ENCODE measurements at places on chromosomes 7 and 10. TPM values are rescaled to one million over a fixed set of nuclear protein-coding genes. Genes with fewer than 3 reads are reported as not detected.

PLXNA4 gene
- 2.9 TPM for total RNA-seq

TWIST1 gene
- 2.5 TPM for total RNA-seq

GRCh38 chr7:28243861-28244260 is 63.3 kb upstream of the JAZF1 start:
- no peak overlapping the region for H3K27ac ChIP-seq
- no peak overlapping the region for H3K4me3 ChIP-seq
- no peaks in the 10 kb centered on the region for H3K36me3 ChIP-seq
- no peak for DNase-seq
- no peaks in the 10 kb centered on the region for H3K4me1 ChIP-seq
- no peaks in the 10 kb centered on the region for H3K27me3 ChIP-seq

GRCh38 chr10:32995751-32996150 is 37.7 kb upstream of the ITGB1 start:
- H3K4me3 ChIP-seq: no peak overlapping the region
- H3K36me3 ChIP-seq: no peaks in the 10 kb centered on the region
- DNase-seq: no peak
- H3K4me1 ChIP-seq: peaks cover 10% of the 10 kb centered on the region
- no peaks in the 10 kb centered on the region for H3K27me3 ChIP-seq

ZEB1 gene
- total RNA-seq: 17.1 TPM

DNA sequence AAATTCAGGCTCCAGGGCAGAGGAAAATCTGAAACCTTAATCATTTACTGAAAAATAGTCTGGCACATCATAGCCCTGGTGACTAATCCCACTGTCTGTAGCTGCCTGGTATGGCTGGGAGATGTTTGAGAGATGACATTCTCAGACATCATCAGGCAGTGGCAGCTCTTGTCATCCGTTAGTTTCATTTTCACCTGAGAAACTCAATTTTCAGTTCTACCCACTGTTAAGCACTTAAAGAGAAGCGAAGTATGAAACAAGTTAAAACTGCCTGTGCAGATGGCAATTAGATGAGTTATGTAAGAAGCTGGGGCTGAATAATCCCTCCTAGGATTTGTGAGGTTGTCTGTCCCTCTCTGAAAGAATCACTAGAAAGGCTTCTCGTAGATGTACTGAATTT is 150.2 kb downstream of the NSUN6 start:
- no peak overlapping the region for H3K4me3 ChIP-seq
- H3K27me3 ChIP-seq: no peaks in the 10 kb centered on the region
- no peaks in the 10 kb centered on the region for H3K4me1 ChIP-seq
- no peak overlapping the region for H3K27ac ChIP-seq
- no peaks in the 10 kb centered on the region for H3K36me3 ChIP-seq

TCAF2 gene
- total RNA-seq: 14.4 TPM

SCD gene
- total RNA-seq: 46.7 TPM

PIK3AP1 gene
- 7.6 TPM for total RNA-seq

GRCh38 chr7:1912593-1913465 is 242.8 kb downstream of the ELFN1 start:
- no peaks in the 10 kb centered on the region for H3K4me1 ChIP-seq
- DNase-seq: no peak
- H3K27ac ChIP-seq: no peak overlapping the region
- H3K27me3 ChIP-seq: no peaks in the 10 kb centered on the region
- no peaks in the 10 kb centered on the region for H3K36me3 ChIP-seq

DNA sequence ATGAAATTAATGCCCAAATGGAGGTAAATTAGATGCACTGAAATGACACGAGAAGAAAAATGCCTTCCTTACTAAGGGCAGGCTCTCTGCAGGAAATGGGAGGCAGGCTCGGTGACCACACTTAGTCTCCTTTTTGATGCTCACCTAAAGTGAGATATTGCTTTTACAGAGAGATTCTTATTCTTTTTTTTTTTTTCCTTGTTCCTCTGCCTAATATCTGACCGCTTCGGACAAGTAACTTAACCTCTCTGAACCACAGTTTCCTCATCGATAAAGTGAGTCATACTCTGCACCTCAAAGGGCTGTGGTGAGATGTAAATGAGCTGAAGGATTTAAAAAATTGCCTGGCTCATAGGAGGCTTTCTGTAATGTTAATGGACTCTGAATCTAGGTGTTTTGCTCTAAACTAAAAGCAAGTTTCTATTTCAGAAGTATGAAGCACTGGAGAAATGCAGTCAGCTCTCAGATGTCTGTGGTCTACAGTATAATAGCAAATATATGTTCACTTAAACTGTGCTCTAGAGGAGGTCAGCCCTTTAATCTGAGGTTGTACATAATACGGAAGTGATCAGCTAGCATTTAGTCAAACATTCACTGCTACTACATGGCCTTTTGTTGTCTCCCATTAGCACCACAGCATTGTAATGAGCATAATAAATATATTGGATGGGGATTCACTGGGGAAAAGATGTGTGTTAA is 23.2 kb downstream of the NKX2-3 start:
- DNase-seq: no peak
- no peak overlapping the region for H3K27ac ChIP-seq
- no peaks in the 10 kb centered on the region for H3K36me3 ChIP-seq
- H3K27me3 ChIP-seq: peaks cover 68% of the 10 kb centered on the region

GRCh38 chr10:123651421-123652047 is 14.6 kb upstream of the GPR26 start:
- DNase-seq: no peak
- no peaks in the 10 kb centered on the region for H3K4me1 ChIP-seq
- H3K27ac ChIP-seq: no peak overlapping the region

DNA sequence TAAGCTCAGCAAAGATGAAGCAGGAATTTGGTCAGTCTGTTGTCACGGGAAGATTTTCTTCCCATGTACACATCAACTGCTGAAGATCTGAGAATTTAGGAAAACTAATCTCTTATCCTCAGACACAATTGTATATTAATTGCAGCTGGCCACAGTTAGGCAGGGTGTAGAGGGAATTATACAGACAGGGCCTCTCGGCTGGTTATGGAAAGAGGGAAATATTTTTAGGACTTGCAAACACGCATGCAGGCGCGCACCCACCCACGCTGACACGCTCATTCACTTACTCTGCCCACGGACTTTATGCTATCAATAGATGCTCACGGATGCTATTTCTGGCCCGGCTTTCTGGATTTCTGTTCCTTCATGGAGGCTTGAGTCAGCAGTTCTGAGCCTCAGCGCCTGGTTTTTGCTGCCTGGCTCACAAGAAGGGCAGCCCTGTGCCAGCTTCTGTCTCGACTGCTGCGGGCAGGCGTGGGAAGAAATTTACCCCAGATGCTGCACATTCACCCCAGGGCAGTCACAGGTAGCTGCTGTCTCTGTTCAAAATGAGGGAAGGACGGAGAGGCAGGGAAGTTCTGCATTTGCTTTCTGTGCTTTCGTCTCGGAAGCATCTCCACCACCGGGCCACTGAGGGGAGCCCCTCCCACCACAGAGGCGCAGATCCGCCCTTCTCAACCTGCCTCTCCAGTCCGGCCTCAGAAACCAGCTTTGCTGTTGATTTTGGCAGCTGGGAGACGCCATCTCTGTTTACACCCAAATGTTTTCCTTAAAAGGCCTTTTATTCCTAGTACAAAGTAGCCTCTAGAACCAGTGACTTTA is 116.3 kb upstream of the BTBD16 start:
- no peaks in the 10 kb centered on the region for H3K36me3 ChIP-seq
- H3K27ac ChIP-seq: peak overlapping the region; percentile 72
- DNase-seq: no peak
- H3K27me3 ChIP-seq: no peaks in the 10 kb centered on the region
- peak overlapping the region; percentile 6 for H3K4me3 ChIP-seq
- H3K4me1 ChIP-seq: peaks cover 68% of the 10 kb centered on the region

CPA1 gene
- not detected for total RNA-seq

PRRT4 gene
- 1.9 TPM for total RNA-seq

- no peak overlapping the region for H3K4me3 ChIP-seq
- no peak for DNase-seq
- no peak overlapping the region for H3K27ac ChIP-seq
- H3K4me1 ChIP-seq: no peaks in the 10 kb centered on the region
- no peaks in the 10 kb centered on the region for H3K27me3 ChIP-seq
These were observed 11.3 kb upstream of the STMP1 start for GRCh38 chr7:135650831-135651573.

GRCh38 chr10:14660831-14661230 is 113.9 kb downstream of the FAM107B start:
- H3K36me3 ChIP-seq: no peaks in the 10 kb centered on the region
- no peak overlapping the region for H3K4me3 ChIP-seq
- DNase-seq: no peak
- H3K27ac ChIP-seq: no peak overlapping the region

GRCh38 chr10:102150970-102151773 is 1.0 kb upstream of the NOLC1 start:
- peak overlapping the region; percentile 75 for H3K4me3 ChIP-seq
- no peaks in the 10 kb centered on the region for H3K27me3 ChIP-seq
- no peak for DNase-seq
- peaks cover 17% of the 10 kb centered on the region for H3K4me1 ChIP-seq
- H3K27ac ChIP-seq: peak overlapping the region; percentile 84

DNA sequence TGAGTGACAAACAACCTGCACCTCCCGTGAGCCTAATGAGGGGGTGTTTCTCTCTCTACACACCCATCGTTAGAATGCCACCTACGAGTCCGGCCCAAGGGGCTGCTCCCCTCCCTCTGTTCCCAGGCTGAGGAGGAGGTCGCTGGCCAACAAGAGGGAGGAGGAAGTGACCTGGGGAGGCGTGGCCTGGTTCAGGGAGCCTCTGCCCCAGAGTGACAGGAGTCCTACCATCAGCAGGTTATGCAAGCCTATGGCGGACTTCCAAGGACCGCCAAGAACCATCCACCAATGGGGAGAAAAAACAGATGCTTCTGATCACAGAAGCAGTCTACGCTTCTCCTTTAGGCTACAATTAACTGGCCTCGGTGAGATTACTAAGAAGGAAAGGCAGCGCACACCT is 12.3 kb upstream of the EGFR start:
- H3K27ac ChIP-seq: no peak overlapping the region
- H3K36me3 ChIP-seq: no peaks in the 10 kb centered on the region
- DNase-seq: no peak

FAM241B gene
- 1.3 TPM for total RNA-seq

JCAD gene
- total RNA-seq: 2.9 TPM

GPR22 gene
- total RNA-seq: not detected

HYAL4 gene
- not detected for total RNA-seq

IGF2BP3 gene
- total RNA-seq: 6.6 TPM

CPN1 gene
- not detected for total RNA-seq

GRCh38 chr10:112996462-112996861 is 46.4 kb downstream of the TCF7L2 start:
- no peak overlapping the region for H3K27ac ChIP-seq
- peaks cover 6% of the 10 kb centered on the region for H3K4me1 ChIP-seq
- H3K4me3 ChIP-seq: no peak overlapping the region
- no peaks in the 10 kb centered on the region for H3K36me3 ChIP-seq
- H3K27me3 ChIP-seq: no peaks in the 10 kb centered on the region

DNA sequence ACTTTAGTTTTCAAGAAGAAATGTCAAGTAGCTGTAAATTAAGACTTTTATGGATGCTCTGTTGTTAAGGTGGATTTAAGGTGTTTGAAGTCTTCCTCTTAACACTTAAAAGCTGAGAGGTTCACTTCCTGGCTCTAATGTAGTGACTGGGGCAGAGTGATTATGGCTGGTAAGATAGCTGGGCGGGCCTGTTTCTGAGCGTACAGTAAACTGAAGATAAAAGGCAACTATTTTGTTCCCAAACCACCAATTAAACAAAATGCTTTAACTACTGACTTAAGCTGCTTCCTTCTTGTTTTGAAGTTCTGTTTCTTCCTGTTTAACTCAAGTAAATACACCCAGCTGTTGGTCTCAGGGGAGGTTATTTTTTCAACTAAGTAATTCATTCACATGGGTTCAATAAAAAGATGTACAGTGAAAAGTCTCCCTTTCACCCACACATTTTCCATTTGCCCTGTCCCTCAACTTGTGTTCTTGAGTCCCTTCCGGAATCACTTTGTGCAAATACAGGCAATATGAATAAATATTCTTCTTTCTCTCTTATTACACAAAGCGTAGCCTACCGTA is 19.3 kb downstream of the VWA2 start:
- no peaks in the 10 kb centered on the region for H3K36me3 ChIP-seq
- H3K4me3 ChIP-seq: no peak overlapping the region
- DNase-seq: no peak
- H3K27ac ChIP-seq: peak overlapping the region; percentile 25
- H3K4me1 ChIP-seq: no peaks in the 10 kb centered on the region

- H3K27ac ChIP-seq: no peak overlapping the region
- no peaks in the 10 kb centered on the region for H3K4me1 ChIP-seq
- H3K4me3 ChIP-seq: no peak overlapping the region
- H3K27me3 ChIP-seq: no peaks in the 10 kb centered on the region
- H3K36me3 ChIP-seq: no peaks in the 10 kb centered on the region
These were observed 314.4 kb upstream of the BMPER start for GRCh38 chr7:33590916-33591315.

GRCh38 chr10:70544431-70545340 is 57.9 kb downstream of the PRF1 start:
- H3K36me3 ChIP-seq: no peaks in the 10 kb centered on the region
- H3K4me3 ChIP-seq: no peak overlapping the region
- H3K27me3 ChIP-seq: no peaks in the 10 kb centered on the region
- H3K27ac ChIP-seq: no peak overlapping the region
- DNase-seq: no peak
- no peaks in the 10 kb centered on the region for H3K4me1 ChIP-seq

- no peak for DNase-seq
- H3K4me3 ChIP-seq: no peak overlapping the region
- H3K36me3 ChIP-seq: no peaks in the 10 kb centered on the region
These were observed 450.7 kb upstream of the ZMIZ1 start for GRCh38 chr10:78618050-78618449.

ADCY1 gene
- 1.9 TPM for total RNA-seq

DNA sequence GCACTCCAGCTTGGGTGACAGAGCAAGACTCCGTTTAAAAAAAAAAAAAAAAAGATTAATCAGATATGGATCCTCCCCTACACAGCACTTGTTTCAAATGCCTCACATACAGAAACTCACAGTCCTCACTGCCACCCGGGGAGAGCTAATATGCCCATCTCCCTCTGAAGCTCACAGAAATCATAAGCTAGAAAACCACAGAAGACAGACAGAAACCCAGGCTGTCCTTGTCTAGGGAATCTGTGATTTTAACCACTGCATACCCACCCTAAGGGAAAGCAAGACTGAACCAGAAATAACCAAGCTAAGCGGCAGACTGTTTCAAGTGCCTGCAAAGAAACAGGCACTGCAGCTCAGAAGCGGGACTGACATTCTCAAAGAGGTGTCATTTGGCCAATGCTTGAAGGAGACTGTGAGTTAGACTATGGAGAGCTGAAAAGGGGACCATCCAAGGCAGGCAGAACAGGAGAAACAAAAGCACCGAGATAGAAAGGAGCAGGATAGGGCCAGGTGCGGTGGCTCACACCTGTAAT is 37.6 kb downstream of the SLC37A3 start:
- peaks cover 43% of the 10 kb centered on the region for H3K36me3 ChIP-seq
- H3K4me3 ChIP-seq: no peak overlapping the region
- no peak overlapping the region for H3K27ac ChIP-seq
- H3K4me1 ChIP-seq: no peaks in the 10 kb centered on the region
- DNase-seq: no peak

- peak overlapping the region; percentile 89 for H3K27ac ChIP-seq
- peaks cover 20% of the 10 kb centered on the region for H3K4me1 ChIP-seq
- H3K36me3 ChIP-seq: no peaks in the 10 kb centered on the region
- H3K4me3 ChIP-seq: no peak overlapping the region
- no peaks in the 10 kb centered on the region for H3K27me3 ChIP-seq
These were observed 2.8 kb upstream of the COL1A2 start for GRCh38 chr7:94391726-94392392.

GRCh38 chr7:111198255-111198654 is 107.3 kb downstream of the LRRN3 start:
- H3K36me3 ChIP-seq: no peaks in the 10 kb centered on the region
- no peaks in the 10 kb centered on the region for H3K4me1 ChIP-seq
- DNase-seq: no peak
